Body of pancreas (tissue), 4 donors: ENCODE measurements at places on chromosomes 6 and 20.

- DNase-seq: peak; percentile 29
Measured at GRCh38 chr6:69866351-69866769, at the start of gene COL19A1. TSS of gene COL19A1 (plus strand) at chr6:69866556. CDS start at chr6:69879568, 13,012 bp downstream.

DNA sequence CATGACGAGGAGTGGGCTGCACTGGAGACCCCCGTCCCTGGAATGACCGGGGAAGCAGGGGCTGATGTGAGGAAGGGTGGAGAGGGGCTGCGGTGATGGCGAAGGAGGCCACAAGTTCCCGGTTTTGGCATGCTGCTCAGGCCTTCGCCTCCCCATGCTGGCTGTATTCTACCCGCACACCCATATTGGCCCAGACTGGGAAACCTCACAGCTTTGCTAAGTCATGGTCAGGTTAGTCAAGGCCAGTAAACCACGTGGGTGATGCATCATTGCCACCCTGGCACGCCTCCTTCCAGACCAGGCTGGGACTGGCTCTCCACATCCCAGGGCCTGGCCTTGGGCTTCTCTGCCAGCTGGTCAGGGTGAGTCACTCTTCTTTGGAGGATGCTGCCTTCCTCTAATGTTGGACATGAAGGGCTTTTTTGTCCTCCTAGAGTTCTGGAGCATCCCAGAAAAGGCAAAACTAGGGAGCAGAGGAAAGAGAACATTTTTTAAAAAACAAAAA, 53.8 kb downstream of the PCNA start:
- DNase-seq: peak; percentile 81

DNA sequence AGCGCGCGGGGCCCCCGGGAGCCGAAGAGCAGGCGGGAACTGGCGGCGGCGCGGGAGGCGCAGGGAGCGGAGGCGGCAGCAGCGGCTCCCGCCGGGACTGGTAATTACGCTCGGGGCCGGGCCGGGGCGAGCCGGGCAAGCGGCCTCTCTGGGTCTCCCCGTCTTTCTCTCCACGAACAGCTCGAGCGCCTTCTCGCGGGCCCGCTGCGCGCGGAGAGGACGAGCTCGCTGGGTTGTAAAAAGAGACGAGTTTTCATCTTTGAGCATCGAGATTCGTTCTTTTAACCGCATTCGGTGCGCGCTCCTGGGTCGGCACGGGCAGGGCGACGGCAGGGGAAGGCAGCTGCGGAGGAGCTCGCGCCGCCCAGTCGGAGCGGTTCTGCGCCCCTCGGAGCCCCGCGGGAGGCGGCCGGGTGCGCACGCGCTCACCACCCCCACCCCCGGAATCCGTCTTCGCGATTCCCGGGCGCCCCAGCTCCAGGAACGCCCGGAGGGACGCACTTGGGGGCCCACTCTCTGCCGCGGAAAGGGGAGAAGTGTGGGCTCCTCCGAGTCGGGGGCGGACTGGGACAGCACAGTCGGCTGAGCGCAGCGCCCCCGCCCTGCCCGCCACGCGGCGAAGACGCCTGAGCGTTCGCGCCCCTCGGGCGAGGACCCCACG, 38.0 kb downstream of the YTHDF1 start:
- no peak for DNase-seq

DNA sequence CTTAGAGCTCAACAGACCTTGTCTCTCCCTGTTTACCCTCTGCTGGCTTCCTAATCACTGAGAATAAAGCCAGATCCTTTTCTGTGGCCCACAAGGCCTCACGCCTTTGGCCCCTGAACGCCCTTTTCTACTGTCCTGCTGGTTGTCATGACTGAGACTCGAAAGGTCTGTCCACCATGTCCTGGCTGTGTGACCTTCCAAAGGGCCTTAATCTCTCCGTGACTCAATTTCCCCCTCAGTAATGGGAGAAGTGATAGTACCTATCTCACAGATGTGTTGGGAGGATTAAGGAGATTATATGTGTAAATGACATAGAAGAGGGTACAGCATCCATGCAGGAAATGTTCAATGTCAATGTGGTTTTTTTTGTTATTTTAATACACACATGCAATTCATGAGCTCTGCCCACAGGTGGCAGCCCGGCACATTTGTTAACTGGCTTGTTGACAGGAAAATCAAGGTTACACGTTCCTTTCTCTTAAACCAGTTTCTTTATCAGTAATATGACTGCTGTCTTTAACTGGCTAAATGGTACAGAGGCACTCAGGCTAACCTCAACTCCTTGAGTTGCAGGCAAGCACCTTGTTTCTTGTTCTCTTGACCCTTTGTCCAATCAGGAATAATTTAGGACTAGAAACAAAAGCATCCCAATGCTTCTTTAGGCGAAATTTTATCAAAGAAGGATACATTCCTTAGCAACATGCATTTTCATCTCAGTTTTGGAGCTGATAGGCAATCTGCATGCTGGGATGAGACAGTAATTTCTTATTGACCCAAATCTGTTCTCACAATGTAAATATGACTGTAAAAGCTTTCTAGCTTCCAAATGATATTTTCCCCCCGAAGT, 16.6 kb downstream of the SLC22A1 start:
- peak; percentile 68 for DNase-seq

DNA sequence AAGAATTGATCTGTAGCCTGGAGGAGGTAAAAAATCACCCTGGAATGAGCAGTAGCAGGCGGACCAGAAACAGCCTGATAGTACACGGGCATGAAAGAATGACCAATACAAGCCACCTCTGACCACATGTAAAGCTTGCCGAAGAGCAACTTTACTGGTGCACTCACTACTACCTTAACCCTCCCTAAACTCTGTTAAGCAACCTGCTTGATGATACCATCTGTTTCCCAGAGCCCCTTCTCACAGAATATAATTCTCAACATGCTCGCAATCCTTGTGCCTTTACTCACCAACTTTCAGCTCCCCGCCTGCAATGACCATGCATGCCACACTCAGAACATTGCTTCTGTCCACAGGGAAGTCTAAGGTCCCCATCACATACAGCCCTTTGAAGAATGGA, 296.5 kb downstream of the PKHD1 start:
- DNase-seq: no peak

- DNase-seq: peak; percentile 76
Measured at GRCh38 chr20:62020935-62021701, 44.6 kb downstream of the TAF4 start.

- no peak for DNase-seq
Measured at GRCh38 chr6:44533421-44533820, 145.9 kb downstream of the CDC5L start.

GRCh38 chr20:52652271-52652670, 319.9 kb upstream of the TSHZ2 start:
- no peak for DNase-seq

DNA sequence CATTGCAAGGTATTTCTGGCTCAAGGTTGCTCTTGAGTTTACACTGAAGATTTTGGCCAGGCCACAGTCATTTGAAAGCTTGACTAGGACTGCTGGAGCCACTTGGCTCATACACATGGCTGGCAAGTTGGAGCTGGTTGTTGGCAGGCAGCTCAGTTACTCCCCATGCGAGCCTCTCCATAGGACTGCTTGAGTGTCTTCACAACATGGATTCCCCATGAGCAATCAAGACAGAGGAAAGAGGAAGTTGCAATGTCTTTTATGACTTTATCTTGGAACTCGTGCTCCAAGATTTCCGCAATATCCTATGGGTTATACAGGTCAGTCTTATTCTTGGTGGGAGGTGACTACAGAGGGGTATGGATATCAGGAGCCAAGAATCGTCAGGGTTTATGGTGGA, 1.4 kb upstream of the MANBAL start:
- peak; percentile 53 for DNase-seq

GRCh38 chr6:88908598-88909548, 54.5 kb downstream of the RNGTT start:
- no peak for DNase-seq

- no peak for DNase-seq
Measured at GRCh38 chr20:31788578-31788977, 30.6 kb upstream of the MYLK2 start.
